ENCODE measurements at places on chromosomes 7 and 10.

DNA sequence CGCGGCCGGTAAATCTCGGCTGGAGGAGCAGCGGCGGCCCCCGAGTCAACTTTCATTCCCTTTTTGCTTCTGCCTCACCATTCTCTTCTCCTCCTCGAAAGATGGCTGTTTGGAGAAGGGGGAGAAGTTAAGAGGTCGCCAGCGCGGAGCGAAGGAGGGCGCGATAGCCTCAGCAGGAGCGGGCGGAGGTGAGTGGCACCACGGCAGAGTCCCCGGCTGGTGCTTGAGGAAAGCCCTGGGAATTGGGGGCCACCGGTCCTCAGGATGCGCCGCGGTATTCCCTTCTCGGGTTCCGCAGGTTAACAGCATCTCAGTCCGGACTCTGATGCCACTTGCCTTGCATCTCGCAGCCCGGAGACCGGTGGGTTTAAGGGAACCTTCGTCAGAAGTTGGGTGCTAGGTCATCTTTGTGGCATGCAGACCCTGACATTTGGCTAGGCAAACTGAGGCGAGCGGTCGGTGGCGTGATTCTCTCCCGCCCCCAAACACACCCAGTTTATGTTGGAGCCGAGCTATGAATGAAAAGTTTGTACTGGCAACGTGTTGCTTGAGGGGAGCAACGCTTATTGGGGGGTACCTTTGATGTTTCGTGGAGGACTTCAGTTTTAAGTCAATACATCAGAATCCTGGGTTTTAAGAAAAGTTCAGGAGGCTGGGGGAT is 59.5 kb upstream of the PRPS1L1 start:
- no peak for DNase-seq

GRCh38 chr7:140249036-140249806 is 72.4 kb upstream of the KDM7A start:
- no peak for DNase-seq

GRCh38 chr7:142431491-142431890 is 173.6 kb upstream of the PRSS58 start:
- DNase-seq: no peak

- DNase-seq: no peak
Measured at GRCh38 chr10:86361156-86362128, 5.2 kb downstream of the GRID1 start.

GRCh38 chr7:38007096-38007495 is 86.7 kb downstream of the EPDR1 start:
- DNase-seq: no peak

GRCh38 chr7:97819161-97819560 is 53.0 kb downstream of the ASNS start:
- no peak for DNase-seq

DNA sequence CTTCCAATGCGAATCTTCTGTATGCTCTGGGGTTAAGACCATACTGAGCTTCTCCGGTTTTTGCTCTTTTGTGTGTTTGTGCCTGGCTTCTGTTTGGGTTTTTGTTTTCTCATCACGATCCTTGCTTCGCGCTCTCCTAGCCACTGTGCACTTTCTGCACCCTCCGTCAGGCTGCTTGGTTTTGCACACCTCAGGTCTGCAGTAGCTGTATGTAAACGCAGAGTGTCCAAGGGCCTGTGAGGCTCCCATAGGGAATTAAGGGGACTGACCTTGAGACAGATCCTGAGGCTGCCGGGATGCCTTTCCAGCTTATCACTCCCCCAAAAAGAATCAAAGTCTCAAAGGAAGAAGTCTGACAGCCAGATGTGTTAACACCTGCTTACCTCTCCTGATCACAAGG is 95.2 kb downstream of the PROSER2 start:
- DNase-seq: no peak

DNA sequence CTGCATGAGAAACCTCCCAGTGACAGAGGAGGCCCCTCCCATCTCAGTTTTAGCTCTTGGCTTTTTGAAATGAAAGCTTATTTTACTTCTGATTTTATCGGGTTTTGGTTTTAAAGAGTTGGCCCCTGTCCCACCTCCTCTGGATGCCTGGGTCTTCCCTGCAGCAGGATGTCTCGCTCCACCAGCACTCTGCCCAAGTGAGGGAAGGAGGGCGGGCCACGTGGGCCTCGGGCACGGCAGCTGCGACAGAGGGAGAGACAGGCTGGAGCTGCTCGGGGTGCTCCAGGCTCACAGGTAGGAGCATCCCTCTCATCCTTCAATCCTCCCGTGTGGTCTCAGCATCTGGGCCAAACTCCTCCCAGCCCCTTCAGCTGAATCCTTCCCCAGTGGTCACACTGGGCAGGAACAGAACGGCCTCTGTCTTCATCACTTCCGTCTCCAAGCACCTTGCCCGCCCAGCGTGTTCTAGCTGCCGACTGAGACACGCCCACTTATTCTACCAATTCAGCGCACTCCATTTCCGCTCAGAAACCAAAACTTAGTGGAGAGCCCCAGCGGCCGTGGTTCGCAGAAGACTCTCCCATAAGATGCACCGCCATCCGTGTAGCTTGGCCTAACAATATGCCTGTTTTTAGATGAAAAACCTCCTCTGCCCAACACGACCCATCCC is 222.9 kb downstream of the GLRX3 start:
- DNase-seq: no peak

GRCh38 chr10:46006219-46006618 is 24.2 kb downstream of the NCOA4 start:
- no peak for DNase-seq

DNA sequence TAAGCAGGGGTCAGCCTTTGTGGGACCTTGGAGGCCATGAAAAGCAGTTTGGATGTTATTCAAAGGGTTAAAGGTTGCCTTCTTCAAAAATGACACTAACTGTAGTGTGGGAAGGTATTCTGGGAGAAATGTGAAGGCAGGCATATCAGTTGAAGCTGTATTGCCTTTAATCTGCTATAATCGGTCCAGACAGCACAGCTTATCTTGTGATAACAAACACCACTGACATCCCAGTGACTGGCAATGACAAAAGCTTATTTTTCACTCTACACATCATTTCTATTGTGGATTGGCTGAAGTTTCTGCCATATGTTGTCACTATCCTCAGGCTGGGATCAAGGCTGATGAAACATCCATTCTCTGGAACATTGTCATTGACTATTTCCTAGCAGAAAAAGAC is 1149.2 kb downstream of the GRM8 start:
- no peak for DNase-seq

GRCh38 chr10:49611166-49611815 is 1.2 kb downstream of the SLC18A3 start:
- no peak for DNase-seq
